IMR-90 (cell line): ENCODE measurements at places on chromosomes 12 and 14.

DNA sequence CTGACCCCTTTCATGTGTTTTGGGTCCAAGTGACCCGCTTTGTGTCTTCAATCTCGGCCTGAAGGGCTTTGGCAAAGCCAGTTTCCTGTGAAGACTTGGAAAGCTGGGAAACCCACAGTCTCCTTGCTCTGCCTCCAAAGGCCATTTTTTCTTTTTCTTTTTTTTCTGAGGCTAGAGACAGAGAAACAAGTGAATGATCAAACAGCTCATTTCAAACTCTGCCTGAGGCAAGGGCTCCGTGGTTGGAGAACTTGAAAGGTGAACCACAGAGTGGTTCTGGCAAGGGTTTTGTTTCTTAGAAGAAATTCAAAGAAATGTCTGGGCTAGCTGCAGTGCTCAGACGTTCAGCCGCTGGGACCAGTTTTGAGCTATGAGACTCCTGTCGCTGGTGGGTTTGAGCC is 62.7 kb downstream of the ERH start:
- peak; percentile 33 for DNase-seq

DNA sequence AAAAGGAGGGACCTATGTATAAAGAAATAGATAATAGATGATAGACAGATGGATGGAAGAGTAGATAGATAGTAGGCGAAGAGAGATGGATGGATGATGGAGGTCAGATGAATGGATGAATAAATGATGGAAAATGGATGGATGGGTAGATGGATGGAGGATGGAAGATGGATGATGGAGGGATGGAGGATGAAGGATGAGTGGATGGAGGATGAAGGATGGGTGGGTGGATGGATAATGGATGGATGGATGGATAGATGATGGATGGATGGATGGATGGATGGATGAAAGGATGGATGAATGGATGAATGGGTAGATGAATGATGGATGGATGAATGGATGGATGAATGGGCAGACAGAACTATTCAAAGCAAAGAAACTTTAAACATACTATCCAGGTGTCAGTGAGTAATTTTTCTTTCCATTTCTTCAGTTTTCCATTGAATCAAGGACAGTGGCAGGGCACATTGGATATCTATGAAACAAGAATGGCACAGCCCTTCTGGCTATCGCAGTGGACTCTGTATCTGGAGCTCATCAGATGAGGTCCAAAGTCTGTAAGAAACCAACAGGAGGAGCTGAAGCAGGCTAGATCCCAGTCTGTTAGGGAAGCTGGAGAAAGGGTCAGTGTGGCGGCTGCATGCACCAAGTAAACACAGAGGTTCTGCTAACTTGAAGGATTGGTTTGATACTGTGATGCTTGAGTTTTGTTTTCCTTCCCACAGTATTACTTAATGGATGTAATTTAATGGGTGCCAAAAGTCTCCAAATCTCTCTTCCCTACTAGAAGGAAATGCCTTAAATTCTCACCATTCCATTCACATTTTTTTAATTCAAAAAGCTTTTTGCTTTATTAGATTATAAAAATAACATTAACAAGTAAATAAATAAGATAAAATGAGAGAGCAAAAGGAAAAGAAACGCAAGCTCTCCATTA is 18.1 kb upstream of the MED13L start:
- DNase-seq = peak; percentile 22

DNA sequence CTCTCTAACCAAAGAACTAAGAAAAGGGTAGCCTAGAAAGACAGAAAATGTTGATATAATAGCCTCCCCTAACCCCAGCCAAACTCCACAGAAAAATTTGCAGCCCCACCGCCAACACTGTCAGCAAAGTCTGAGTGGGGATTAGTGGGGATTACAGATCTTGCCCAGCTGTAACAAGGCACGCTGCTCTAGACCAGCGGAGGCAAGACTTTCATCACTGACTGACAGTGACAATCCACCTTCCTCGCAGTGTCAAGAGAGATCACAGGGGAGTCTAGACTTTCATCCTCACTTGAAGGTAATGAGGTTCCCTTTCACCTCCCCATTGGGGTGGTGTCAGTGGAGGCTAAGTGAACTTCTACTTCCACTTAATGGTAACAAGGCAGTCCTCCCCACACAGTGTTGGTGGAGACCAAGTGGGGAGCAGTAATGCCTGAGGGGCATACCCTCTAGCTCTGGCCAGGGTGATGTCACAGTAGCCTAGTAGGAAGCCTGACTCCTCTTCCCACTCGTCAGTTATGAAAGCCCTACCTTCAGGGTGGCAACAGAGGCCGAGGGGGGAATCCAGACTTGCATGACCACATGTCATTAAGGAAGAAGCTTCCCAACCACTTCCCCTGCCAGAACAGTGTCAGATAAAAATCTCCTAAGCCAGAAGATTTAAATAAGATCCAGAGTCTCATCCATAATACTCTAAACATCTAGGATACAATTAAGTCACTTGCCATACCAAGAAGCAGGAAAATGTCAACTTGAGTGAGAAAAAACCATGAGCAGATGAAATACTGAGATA is 91.7 kb upstream of the RASSF8 start:
- no peak for DNase-seq

GRCh38 chr12:95681210-95681765 is 109.3 kb downstream of the NTN4 start:
- no peak for DNase-seq

DNA sequence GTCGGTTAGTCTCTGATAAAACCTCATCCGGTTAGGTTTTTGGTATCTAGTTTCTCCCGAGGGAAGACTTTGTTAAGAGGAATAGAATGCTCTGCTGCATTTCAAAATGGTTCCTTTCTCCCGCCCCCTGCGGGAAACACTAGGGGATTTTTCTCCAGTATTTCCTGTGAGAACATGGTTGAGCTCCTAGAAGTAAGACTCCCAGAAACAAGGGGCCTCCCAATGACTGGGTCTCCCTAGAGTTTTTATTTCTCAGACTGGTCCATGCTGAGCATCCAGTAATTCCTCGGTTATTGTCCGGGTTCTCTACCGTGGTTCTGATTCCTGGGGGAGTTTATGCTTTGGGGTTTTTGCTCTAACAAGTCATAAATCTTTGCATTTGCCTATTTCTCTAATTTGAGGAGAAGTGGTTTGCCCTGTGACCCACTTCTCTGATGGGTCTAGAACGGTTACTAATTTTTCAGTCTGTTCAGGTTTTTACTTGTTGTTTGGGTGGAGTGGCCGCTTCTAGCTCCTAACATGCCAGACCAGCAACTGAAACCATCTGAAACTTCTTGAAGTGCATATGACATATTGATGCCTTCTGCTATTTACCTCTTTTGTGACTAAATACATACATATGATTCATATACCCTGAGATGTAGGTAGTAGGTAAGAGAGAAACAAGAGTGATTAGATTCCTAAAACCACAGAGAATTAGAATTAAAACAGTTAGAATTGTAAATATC is 25.1 kb downstream of the TESPA1 start:
- DNase-seq = no peak

DNA sequence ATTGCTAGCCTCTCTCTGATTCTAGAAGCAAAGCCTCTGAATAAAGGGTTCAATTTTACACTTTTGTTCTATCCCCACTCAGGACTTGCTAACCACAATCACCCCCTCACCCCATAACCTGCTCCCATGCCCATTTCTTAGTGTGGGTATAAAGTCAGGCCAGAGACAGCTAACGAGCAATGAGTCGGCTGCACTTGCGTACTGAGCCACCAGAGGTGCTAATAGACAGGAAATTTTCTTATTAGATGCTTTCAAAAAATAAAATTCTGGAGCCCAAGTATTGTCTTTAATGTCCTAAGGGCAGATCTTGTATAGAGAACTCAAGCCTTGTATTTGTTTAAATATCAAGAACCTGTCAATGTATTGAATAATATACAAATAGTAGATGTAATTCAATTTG is 256.9 kb downstream of the SYT1 start:
- DNase-seq = no peak

DNA sequence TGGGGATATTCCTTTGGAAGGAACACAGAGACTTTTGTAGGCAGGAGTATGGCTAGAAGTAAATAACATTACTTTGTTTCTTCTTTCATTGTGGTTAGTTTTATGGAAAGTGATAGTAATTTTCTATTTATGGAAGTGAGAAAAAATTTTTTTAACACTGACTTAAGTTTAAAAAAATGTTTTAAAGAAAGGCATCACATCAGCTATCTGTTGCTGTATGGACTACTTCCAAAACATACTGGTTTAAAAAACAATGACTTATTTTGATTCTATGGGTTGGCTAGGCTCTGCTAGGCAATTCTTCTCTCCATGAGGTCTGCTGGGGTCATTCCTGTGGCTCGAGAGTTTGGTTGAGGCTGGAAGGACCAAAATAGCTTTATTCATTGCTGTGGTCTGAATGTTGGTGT is 31.7 kb upstream of the SLC38A2 start:
- peak; percentile 61 for DNase-seq

- DNase-seq = peak; percentile 88
Observed at GRCh38 chr12:59972905-59973304, 377.1 kb downstream of the SLC16A7 start.

GRCh38 chr12:93252221-93252620 is 125.5 kb upstream of the NUDT4 start:
- DNase-seq = no peak

DNA sequence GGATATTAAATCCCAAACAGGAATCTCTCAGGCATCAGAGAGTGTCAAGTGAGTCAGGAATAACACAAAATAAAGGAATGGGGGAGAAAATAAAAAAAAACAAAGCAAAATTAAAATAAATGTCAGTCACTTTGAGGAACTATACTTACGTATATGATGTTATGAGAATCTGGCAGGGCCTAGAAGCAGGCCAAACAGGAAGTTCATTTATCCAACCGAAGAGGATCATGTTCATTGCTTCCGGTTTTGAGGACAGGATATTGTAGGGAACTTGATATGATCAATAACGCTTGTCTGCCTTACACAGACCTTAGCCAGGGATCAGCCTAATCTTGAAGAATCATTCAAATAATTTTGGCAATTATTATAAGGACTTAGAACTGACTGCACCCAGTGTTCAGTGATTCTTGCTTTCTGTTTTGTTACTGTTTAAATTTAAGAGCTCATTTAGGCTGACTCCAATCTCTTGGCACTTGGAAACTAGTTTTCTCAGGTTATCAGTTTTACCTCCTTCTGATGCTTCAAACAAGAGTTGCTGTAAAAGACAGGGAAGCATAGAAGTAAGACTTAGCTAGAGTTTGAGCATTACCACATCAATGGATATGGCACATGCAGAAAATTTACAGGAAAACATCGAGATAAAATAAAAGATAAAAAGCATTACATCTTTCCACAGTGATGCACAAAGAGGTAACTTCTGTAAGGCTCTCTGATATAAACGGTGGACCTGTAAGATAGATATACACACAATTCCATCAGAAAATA is 53.4 kb downstream of the ZFC3H1 start:
- DNase-seq = no peak

GRCh38 chr14:20608383-20609110 is 17.4 kb upstream of the RNASE12 start:
- DNase-seq = no peak

DNA sequence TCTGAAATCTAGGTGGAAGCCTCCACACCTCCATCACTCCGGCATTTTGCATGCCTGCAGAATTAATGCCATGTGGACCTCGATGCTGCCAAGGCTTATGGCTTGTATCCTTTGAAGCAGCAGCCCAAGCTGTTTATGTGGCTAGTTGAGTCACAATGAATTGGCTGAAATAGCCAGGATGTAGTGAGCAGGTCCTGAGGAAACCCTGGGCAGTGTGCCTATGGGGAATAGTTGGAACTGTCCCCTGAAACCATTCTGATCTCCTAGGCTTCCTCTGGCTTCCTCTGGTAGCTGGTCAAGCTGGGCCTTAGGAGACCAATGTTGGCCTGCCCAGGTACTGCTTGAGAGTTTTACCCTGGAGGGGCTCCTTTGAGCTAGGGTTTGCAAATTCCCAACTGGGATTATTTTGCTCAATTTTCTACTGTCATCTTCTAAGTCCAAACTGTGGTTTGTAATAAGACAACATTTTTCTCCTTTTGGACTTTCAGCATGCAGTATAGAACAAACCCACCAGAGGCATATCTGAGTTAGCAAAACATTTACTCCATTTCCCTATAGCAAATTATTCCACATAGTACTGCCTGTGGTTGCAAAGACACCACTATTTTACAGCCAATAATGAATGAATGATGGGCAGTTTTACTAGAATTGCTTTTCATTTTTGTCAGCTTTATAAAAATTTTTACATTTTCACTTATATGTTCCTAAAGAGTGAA is 85.1 kb upstream of the AMIGO2 start:
- DNase-seq = peak; percentile 83

DNA sequence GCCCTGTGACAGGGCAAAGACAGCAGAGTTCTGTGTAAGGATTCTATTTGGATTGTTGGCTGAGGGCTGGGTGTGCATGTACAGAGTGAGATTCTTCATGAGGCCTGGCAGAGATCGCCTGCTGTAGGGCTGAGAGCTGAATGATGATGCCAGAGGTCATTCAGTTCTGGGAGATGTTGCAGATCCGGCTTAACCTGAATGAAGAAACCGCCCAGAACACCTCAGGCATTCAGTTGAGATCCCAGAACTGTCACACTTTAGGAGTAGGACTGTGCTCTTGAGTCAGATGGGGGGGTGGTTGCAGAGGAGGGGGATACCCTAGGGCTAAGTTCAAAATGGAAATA is 5.8 kb upstream of the EVL start:
- no peak for DNase-seq

GRCh38 chr14:90647473-90648005 is 168.7 kb downstream of the TTC7B start:
- no peak for DNase-seq

DNA sequence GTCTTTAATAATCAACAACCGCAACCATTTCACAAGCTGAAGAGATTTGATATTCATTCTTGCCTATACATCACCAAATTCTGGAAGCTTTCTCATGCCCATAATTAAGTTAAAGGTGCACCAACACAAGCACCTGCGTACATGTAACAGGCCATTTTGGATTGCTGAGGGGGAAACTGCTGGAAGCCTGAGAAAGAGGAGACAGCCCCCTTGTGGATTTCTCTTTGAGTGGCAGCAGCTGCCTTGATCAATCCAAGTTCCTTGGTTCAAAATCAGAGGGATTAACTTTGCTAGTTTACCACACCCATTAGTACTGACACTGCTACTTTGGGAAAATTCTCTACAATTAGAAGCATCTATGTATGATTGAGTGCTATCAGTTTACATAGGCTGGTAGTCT is 321.1 kb downstream of the NOVA1 start:
- DNase-seq = no peak
